ENCODE measurements at places on chromosomes 7 and 10.

DNA sequence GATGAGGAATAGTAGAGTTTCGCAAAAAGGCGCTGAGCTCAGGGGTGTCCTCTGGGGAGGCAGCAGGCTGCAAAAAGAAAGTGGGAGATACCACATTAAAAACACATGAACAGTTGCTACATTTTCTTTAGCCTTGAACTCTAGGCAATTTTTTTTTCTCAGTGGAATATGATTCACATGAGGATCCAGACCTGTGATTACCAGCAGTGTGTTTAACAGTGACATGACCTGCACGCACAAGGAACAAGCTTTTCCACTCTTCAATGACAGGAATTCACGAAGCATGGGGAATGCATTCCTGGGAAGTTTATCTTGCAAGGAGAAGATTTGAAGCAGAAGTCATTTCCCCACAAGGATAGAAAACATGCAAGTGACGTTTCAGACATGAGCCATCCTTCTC, 161.6 kb downstream of the ITGA8 start:
- DNase-seq, result peak; percentile 98

GRCh38 chr7:130071701-130072622, 1.6 kb downstream of the KLHDC10 start:
- peak; percentile 84 for DNase-seq

- DNase-seq, result peak; percentile 98
These were observed 279.6 kb upstream of the PITRM1 start for GRCh38 chr10:3452173-3452626.

GRCh38 chr10:37992083-37992482, 15.6 kb upstream of the ZNF25 start:
- DNase-seq, result no peak

DNA sequence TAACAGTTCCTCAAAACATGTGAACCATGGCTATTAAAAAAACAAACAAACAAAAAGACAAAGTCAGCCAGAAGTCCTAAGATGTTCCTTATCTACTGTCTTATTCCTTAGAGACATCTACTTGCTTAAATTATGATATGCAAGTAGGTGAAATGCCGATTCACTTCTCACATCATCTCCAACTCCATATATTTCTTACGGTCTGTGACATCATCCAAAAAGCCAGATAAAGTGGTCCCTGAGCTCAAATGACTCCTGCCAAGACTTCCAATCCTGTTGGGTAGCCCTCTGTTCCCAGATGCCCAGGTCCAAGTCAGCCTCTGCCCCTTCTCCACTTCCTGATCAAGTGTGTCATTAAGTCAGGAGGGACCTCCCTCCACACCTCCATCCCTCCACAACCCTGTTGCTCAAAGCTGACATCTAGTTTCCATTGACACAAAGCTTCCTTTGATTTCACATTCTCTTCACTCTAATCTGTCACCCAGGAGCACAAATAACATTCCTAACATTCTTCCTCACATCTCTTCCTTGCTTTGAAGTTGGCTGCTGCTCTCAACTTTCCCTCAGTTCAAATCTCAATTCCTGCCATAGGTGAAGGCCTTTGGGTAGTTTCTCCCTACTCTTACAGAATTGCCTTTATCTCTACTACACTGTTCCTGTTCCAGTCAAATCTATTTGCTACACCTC, 56.1 kb upstream of the PDLIM1 start:
- peak; percentile 11 for DNase-seq

DNA sequence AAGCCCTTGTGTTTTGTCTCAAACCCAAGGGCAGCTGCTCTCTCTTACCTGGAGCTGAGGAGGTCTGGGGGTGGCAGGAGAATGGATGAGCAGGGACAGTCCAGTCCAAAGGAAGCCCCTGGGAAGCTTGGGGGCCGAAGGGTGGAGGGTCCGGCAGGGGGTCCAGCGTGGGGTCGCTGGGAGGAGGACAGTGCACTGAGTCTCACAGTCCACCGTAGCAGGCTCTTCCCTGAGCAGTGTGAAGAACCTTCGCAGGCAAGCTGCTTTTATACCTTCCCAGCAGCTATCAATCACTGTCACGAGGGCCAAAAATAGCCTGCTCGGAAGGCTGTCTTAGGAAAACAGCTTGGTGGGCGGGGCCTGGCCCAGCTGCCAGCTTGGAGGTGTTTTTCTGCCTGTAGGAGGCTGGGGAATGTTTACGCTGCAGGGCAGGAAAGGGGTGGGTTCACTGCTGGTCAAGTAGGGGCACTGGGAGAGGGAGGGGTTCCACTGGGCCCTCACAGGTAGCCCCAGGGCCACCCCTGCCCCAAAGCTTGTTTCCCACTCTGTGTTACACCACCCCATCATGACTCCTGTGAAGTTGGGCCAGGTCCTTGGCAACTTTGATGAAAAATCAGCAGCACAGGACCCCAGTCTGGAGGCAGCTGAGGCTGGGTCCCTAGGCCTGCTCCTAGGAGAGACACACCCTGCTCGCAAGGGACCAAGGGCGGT, at the start of gene DEPP1:
DEPP1 (minus strand) TSS at position 240 of the 711 bp plus-strand sequence. CDS start 779 bp downstream, outside the sequence.
- peak; percentile 93 for DNase-seq

- DNase-seq, result no peak
These were observed 119.7 kb upstream of the PPP2R2D start for GRCh38 chr10:131781076-131781475.

GRCh38 chr7:42283553-42283952, 46.5 kb upstream of the GLI3 start:
- DNase-seq, result peak; percentile 61

DNA sequence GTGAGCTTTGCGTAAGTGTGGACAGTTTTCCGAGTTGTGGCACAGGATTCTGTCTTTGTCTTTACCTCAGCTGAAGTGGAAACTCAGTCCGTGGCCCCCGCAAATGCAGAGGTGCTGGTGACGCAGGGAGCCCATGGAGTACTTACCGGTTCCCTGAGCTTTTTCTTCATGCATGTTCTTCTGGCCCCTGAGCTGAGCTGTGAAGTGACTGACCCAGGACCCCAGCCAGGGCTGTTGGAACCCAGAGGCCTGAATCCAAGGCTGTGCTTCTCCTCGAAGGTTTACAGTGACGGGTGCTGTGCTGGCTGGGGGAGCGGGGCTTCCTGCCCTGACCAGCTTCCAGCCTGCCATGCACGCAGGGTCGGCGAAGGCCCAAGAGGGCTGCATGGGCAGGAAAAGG, 223.5 kb downstream of the GLRX3 start:
- no peak for DNase-seq

DNA sequence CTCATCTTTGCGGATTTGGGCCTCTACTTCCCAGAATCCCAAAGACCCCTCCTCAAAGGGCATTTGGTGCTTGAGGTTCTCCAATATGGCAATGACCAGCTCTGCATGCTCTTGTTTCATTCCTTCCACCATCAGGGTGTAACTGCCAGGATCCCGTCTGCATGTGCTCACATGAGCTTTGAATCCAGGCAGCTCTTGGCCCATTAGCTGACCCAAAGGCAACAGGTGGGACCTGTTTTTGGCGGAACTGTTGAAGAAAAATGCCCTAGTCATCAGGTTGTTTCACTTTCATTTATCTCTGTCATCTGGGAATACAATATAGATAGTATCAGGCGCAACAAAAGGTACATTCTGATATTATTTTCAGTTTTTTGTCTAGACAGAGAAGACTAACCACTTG, 159.1 kb upstream of the TCF7L2 start:
- DNase-seq, result no peak

DNA sequence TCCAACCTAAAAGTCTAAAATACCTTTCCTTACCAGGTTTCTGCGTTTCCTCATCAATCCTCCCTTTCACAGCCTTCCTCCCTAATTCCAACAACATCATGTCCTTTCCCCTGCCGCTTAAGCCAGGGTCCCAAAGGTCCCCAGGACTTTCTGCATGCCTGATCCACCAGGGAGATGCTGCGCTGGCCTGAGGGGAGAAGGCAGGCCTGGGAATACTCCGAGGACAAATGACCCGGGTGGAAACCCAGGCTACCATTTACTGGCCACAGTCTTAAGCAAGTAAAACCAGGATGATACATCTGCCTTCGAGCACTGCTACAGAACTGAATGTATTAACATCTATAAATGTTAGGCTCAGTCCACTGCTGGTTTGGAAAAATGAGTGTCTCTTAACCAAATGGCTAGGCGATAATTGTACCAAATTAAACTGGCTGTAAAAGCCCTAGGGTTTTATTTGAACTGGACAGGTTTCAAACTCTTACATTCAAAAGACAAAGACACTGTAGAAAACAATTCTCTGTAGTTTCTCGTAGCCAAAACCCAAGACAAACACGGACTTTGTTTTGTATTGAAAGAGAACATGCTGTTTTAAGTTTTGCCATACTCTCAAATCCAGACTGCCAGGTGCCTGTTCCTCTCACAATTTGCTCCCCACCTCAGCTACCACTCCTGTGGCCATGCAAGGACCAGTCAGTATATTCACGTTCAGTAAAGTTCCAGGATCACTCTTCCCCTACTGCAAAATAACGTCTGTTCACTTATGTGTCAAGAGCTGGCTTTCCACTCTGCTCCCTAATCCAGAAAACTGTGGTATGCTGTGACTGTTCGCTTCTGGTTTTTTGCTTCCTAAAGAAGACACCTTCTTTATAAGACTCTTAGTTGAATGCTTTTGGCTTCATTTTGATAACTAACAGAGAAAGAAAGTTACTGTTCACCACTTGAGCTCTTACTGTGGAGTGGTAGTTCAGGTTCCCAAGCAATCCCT, 145.7 kb downstream of the RNF216 start:
- peak; percentile 26 for DNase-seq

DNA sequence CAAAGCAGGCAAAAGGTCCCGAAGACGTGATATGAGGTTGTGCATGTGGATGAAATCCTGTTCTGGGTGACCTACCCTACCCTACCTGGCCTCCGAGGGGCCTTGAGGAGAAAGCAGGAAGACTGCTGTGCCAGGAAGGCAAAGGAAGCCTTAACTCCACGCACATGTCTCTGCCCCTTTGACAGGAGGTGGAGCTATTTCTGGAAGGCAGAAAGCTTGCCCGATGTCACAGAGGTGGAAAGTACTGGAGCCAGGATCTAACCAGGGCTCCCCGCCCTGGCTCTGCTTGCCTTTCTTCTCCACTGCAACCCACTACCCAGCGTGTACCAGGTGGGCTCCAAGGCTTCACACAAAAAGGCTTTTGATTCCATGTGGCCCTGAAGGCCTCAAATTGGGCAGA, 66.4 kb upstream of the DDC start:
- no peak for DNase-seq

DNA sequence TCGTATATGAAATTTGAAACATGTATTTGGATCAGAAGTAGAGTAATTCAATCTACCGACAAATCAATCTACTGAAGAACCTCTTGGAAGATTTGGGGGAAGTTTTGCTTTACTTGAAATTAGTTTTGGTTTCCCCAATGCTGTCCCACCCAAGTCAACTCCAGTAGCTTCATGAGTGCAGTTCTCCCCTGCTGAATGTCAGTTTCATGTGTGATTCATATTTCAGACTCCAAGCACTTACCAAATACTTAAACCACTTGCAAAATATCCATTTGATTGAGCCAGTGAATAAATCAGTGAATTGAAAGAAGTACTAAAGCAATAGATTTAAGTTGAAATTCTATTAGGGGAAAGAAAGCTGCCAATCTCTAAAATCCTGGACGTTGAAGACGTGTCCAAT, 9.3 kb downstream of the CALML5 start:
- DNase-seq, result no peak

- no peak for DNase-seq
These were observed 6.8 kb upstream of the IGF2BP3 start for GRCh38 chr7:23477157-23477499.

- no peak for DNase-seq
These were observed 73.5 kb upstream of the VIPR2 start for GRCh38 chr7:159218170-159218569.

DNA sequence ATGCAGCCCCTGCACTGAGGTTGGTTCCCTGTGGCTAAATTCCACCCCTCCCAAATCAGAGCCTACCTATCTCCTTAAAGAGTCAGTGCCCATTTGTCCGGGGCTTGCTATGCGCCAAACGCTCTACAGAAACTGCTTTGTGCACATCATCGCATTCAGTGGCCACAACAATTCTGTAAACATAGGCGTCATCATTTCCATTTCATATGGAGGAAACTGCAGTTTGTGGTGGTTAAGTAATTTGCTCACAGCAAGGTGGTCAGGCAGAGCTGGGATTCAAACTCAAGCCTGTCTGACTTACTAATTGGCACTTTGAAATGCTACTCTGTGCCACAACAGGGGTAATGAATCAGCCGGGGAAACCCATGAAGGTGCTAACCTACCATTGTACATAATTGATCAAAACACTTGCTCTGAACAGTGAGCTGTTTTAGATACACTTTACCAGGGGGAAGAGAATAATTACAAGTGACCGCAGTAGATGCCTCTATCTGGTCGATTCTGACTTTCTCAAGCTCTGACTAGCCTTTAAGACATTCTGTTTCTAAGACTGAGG, 775.5 kb downstream of the LRMDA start:
- no peak for DNase-seq

DNA sequence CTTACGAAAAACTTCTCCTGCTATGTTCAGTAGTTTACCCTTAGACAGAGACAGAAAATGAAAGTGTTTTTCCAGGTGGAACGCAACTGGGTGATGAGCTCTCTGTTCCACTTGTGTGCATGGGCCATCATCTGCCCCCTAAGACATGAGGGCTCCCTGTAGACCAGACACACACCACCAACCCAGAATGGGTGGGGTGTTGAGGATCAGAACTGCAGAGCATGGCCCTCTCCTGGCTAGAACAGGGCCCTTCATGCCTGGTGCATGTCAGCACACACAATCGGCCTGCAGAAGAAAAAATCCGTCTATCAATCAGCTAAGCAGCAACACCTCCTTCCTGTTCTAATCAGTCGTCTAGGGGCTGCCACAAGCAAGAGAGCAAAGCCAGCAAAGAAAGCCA, 186.2 kb upstream of the INHBA start:
- no peak for DNase-seq

- DNase-seq, result peak; percentile 19
These were observed 236.3 kb upstream of the ANKRD30A start for GRCh38 chr10:36888925-36889573.

DNA sequence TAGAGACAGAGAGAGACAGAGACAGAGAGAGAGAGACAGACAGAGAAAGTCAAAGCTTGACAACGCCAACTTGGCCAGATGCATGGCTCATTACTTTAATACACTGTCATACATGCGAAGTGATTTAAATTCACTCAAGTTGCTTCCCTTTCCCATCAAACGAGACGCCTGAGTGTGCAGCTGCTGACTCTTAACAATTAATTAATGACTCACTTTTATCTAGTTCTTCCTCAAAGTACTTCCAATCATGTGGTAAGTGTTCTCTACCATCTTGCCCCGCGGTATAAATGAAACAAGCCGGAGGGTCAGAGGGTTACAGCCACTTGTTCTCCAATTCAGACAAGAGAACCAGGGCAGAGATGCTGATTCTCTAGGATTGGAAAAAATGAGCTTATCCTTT, 90.8 kb downstream of the SFMBT2 start:
- no peak for DNase-seq

DNA sequence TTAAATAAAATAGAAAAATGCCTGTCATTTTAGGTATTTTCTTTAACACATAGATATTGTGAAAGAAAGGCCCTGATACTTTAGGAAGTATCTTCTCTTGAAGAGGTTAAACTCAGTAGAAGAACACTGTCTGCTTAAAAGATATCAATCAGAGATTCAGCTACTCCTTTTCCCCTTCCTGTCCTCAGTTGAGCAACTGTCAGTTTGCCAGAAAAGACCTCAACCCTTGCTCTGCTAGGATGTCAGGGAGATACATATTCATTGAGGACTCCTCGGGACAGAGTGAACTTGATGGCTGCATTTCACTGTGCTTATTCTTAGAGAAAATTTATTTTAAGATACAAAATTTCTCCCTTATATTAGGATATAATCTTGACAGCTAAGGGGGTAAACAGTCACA, 173.6 kb upstream of the CACNA2D1 start:
- no peak for DNase-seq

Data from fibroblast of skin of scalp (primary cell).